ENCODE measurements at places on chromosomes 7 and 10.

DNA sequence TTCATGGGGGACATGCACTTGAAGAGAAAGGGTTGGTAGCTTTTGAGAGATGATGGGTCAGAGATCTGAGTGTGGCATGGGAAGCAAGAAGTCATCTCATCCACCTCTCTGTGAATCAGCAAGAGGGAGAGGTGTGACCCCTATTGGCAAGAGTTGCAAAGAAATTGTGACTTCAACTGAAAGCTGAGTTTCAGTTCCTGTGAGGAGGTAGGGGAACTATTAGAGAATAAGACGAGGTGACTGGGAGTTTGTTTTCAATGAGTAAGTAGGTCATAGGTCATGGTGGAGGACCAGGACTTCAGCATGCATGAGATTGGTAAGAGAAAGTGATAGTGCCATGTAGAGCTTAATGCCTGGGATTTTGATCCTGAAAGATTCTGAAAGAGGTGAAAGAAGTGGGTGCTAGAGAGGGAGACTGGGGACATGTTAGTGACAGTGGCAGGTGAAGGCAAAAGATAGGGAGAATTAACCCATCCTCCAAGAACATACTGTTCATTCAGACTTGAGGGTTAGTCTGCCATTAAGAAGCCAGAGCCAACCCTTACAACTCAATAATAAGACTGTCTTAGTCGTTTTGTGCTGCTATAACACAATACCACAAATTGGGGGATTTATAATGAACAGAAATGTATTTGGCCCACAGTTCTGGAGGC, 75.5 kb upstream of the CAPZA2 start:
- peak; percentile 60 for DNase-seq

DNA sequence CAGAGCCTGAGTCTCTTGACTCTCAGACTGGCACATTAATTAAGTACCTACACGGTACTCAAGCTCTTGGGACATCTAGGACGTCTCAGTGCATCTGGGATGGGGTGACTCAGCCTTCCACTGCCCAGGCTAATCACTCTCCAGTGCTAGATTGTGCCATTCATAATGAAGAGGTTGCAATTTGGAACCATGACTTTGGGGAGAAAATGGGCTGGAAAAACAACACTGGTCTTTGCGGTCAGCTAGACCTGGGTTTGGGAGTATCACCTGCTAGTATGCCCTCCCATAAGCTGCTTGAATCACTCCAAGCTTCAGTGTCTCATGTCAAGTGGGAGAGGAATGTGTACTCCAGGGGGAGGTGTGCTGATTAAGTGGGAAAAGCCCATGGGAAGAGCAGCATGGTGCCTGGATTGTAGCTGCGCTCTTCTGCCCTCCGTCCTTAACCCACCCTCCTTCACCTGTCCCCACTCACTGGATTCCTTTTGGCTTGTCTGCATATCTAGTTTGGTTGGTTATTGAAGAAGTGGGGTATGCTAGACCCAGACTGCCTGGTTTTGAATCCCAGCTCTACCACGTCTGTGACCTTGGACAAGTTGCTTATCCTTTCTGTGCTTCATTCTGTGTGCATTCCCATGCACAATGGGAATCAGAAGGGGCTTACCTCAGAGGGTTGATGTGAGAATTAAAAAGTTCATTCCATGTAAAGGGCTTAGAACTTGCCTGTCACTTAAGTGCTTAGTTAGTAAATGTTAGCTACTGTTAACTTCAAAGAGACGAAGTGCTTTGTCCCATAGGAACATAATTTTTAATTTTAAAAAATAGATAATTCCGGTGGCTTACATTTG, 3.8 kb downstream of the NFE2L3 start:
- no peak for DNase-seq

- no peak for DNase-seq
Measured at GRCh38 chr7:1028775-1029636, 15.3 kb upstream of the GPR146 start.

DNA sequence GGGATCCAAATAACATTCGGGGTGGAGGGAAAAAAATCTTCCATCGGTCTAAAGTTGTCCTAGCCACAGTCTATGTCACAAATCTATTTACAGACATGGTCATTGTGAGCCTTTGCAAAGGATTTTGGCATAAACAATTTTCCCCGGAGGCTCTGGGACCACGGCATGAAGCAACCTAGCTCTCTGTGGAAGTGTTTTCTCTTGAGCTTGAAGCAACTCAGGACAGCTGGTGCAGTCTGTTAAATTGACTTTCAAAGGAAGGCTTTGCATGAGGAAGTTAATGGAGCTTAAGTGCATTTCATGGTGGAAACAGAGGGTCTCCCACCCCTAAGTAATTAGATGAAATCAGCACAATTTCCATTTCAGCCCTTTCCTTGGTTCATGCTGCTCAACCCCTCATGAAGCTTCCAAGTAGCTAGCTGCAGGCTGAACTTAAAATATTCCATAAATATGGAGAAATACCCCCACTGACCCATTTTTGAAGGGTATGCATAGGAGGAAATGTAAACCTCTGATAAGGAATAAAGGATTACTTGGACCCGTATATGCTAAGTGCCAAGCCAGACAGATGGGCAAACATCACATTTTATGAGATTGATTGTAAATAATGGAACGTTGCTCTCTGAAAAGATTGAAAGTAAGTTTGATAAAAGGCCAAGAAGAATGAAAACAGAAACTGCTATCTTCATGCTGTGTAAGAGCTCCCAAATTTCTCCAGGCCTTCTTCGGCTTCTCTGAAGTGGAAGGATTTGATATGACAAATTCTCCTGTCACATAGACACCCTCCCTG, 39.9 kb downstream of the CCDC3 start:
- no peak for DNase-seq

GRCh38 chr7:30029696-30030095, 1.5 kb downstream of the PLEKHA8 start:
- DNase-seq: no peak

DNA sequence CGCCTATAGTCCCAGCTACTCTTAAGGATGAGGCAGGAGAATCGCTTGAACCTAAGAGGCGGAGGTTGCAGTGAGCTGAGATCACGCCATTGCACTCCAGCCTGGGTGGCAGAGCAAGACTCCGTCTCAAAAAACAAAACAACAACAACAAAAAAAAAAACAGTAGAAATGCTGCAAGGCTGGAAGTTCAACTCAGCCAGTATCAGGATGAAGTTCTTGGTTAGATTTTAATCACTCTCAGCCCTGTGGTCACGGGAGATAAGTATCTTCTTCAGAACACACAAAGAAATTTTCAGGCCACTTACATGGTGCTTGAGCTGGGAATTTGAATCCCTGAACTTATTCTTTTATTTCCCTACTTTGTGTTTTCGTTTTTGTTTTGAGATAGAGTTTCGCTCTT, 120.4 kb downstream of the MARCHF5 start:
- DNase-seq: no peak

- no peak for DNase-seq
Measured at GRCh38 chr7:132537456-132538145, 38.7 kb downstream of the PLXNA4 start.

GRCh38 chr7:16484453-16485158, 19.1 kb upstream of the SOSTDC1 start:
- no peak for DNase-seq

DNA sequence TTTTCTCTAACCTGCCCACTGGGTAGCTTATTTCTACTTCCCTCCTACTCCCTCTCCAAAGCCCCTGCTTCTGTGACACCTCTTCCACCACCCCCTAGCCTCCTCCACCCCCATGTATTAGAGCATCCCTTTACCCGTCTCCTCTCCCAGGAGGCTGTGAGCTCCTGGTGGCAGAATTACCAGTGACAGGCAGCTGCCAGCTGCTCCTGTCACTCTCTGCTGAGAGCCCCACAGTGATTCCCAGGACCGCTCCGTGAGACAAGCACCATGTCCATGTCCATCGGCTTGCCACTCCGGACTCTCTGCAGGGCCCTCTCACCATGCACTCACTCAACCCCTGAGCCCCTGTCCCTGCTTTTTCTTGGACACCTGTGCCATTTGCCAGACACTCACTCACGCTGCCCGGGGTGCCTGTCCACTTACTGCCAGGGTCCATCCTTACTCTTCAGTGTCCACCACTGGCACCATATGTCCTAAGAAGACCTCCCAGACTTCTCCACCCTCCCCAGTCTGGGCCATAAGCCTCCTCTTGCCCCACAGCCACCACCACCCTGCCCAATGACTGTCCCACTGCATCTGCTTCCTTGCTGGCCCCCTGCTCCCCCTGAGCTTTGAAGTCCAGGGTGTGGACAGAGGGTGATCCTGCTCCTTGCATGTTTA, 9.8 kb downstream of the WDFY4 start:
- no peak for DNase-seq

DNA sequence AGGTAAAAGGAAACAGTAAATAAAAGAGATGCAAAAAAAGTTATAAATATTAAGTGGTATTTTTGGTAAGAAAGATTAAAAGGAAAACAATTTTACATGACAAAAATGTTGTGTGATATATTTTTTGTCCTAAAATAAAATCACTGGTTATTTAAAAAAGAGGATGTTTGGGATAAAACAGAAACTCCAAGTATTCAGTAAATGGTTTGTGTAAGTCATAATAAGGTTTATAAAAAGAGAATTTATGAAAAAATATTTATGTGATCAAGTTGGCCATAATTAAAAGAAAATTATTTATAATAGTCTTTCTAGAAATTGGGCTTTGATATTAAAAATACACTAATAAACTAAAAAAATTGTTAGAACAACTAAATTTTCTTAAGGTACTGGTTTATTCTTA, 38.2 kb upstream of the FIGNL1 start:
- DNase-seq: no peak

DNA sequence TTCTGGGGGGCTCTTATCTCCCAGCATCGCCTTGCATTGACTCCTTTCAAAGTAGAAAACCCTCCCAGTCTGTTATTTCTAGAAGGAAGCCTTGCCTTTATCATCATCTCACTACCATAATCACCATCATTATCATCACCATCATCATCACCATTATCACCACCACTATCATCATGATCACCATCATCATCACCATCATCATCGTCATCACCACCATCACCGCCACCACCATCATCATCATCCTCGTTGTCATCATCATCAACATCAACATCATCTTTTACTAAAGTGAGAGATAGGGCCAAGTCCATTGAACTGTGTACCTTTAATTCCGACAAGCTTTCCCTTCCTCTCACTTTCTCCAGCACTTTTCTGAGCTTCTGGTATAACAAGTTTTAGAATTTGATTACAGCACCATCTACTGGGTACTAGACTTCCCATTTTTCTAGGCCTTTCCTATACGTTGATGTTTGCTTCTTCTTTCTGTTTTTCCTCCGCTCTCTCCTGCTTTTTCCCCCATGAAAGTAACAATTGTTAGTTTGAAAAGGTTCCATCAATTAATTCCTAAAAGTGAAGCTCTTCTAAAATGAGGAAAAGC, 226.4 kb downstream of the BUB3 start:
- DNase-seq: no peak

DNA sequence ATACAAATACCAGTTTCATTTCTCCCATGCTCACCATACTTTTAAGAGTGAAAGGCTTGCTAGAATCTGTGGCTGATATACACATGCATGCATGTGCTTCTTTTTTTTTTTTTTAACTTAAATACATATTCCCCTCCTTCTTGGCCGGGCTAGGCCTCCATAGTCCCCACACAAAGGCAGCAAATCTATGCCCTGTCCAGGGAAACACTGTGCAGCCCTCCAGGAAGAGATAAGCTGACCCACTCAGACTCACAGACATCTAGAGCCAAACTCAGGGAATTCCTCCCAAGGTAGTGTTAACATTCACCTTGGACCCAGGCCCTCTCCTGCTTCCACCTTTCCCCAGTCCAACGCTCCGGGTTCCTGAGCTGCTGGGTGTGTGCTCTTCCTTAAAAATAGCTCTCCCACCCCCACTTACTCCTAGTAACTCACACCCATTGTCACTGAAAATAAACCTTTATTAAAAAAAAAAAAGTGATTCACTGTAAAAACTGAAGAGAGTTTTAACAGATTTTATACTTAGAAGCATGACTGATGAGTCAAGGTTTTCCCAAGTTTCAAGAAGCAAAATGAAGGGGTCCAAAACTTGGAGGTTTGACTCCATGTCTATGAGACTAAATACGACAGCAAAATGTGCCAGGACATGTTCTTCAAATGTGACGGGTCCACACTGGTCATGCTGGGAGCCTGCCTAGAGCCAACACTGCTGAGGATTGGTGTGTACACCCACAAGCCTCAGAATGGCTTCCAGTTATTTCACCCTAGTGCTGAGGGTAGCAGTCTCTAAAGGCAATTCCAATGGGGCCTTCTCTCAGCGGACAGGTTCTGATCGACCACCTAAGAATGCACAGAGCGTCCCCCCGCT, 159.5 kb downstream of the GLI3 start:
- no peak for DNase-seq

DNA sequence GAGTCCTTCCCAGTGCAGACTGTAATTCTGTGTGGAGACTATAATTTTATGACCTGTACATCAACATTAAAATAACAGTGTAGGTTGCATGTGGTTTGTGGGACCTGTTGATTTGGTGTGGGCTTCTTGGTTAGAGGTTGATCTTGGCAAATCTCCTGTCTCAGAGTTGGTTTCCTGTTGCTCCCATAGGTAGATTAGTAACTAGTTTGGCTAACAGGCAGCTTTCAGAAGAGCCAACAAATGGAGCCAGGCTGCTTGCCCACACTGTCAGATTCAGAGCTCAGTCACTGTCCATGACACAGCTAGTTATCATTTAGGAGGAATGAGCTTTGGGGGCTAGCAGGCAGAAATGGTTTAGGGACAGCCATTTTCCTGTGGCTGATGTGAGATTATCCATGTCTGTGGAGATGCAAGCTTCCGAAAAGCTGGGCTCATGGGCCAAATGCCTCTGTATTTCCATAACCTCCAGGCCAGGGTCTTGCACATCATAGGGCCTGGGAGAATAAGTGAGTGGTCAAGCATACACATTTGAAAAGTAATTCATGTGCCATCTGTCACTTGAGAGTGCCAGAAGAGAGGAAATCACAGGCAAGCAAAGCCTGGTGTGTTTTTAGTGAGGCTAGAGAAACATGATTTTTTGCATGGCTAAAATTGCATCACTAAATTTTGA, 33.4 kb downstream of the CCM2 start:
- DNase-seq: peak; percentile 39

DNA sequence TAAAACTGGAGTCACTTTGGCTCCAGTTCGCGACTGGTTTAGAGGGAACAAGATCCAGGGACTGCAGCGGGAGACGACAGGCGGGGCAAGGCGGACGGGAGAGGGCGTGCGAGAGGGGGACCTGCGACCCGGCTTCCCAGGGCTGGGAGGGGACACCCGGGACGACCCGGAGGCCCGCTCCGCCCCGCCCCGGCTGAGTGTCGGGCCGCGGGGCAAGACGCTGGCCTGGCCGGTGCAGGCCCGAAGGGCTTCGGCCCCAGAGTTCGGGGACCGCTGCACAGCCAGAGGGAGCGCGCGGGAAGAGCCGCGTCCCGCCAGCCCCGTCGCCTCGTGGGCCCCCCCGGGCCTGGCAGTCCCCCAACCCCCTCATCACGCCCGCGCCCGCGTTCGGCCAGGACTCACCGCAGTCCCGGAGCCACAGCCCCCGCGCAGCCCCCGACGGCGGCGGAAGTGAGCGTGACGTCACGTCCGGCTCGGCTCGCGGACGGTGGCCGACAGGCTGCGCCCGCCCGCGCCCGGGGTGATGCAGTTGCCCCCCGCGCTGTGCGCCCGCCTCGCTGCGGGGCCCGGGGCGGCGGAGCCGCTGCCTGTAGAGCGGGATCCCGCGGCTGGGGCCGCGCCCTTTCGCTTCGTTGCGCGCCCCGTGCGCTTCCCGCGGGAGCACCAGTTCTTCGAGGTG, at the start of the genes TUBGCP2 and ZNF511:
Gene TUBGCP2, minus strand, starts transcription at position 452 of the 679 bp plus-strand sequence. CDS start 5,931 bp downstream, outside the sequence.
Gene ZNF511, plus strand, starts transcription at position 494 of the 679 bp plus-strand sequence. Its CDS starts 30 bp downstream, at position 524.
- peak; percentile 92 for DNase-seq

Data from T-helper 2 cell (primary cell).